ENCODE measurements at places on chromosomes 3 and 15. TPM values are rescaled to one million over a fixed set of nuclear protein-coding genes. Genes with fewer than 3 reads are reported as not detected.

Gene MRPS11
- polyA plus RNA-seq: 47.7 TPM

Gene SH2D7
- not detected for polyA plus RNA-seq

Gene ABI3BP
- polyA plus RNA-seq: not detected

Gene SEMA3G
- 8.3 TPM for polyA plus RNA-seq

Gene EFCC1
- 0.03 TPM for polyA plus RNA-seq

Gene ATP8B4
- polyA plus RNA-seq: 0.42 TPM

Measured in HepG2 (cell line).